ENCODE measurements at places on chromosomes 16 and 17.

GRCh38 chr17:33803199-33803685 is 451.8 kb upstream of the CCL2 start:
- no peak for DNase-seq

GRCh38 chr17:13000561-13000960 is 17.3 kb downstream of the ELAC2 start:
- no peak for DNase-seq

GRCh38 chr17:40319651-40320540 is 10.9 kb downstream of the RARA start:
- no peak for DNase-seq

GRCh38 chr17:18356624-18357023 is 6.7 kb downstream of the SHMT1 start:
- DNase-seq, result no peak

DNA sequence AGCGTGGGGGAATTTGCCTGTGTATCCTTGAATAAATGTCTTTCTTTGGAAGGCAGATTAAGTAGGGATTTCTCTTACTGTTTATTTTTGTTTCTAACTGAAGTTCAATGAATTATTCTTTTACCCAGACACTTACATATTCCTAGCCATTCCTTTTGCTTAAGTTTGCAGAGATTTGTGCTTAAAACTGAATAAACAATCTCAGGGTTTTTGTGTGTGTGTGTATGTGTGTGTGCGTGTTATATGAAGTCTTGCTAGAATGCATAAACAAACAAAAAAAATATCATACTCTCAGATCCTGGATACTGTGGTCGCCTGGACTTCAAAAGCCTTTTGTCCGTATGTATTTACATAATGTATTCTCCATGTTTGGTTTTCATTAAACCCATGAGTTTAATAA is 672.8 kb downstream of the MAF start:
- no peak for DNase-seq

DNA sequence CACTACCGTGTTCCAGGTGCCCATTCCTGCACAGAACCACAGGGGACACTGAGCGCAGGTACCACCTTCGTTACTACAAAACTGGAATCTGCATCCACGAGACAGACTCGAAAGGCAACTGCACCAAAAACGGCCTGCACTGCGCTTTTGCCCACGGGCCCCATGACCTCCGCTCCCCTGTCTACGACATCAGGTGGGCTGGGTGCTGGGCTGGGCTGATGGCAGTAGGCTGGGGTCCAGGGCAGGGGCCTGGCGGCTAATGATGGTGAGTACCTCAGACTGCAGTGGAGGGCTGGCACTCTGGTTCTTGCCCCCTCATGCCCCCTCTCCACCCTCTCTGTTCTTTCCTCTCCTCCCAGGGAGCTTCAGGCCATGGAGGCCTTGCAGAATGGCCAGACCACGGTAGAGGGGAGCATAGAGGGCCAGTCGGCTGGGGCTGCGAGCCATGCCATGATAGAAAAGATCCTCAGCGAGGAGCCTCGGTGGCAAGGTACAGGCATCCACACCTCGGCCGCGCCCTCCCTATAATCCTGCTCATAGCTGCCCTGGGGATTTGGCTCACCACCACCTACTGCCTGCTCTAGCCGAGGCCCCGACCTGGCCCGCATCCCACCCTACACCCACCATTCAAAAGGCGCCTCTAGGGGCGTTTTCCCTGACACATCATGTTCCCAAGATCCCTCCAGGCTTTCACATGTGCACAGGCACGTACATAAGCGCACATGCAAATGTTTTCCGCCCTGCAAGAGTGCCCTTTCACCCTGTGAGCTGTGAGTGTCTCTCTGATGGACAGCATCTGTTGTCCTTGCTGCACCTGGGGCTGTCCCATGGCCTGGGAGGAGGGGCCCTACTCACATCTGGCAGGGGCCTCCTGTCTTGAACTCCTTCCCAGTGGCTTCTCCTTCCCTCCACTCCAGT is 27.7 kb downstream of the UNK start:
- DNase-seq, result no peak

GRCh38 chr17:33207231-33207630 is 85.9 kb downstream of the ASIC2 start:
- no peak for DNase-seq

DNA sequence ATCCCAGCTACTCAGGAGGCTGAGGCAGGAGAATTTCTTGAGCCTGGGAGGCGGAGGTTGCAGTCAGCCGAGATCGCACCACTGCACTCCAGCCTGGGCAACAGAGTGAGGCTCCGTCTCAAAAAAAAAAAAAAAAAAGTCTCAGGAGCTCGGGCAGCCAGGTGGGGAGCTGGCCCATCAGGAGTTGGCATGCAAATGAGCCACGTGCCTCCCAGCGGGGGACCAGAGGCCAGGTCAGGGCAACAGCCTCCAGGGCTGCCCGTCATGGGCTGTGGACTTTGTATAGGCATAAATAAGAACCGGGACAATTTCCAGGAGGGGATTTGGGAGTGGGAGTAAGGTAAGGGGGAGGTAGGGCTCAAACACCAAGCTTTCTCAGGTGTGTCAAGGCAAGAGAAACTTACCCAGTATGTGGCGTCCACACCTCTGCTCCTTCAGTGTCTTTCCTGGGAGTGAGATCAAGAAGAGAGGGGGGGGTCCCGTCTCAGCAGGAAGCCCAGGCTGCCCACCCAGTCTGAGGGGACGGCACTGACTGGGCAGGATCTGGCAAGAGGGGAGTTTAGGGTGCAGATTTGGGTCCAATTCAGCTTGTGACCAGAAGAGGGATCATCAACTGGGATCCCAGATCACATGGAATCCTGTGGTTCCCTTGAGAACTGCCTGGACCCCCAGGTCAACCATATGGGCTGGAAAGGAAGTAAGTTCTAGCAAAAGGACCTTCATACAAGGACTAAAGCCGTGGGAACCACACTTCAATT is 22.3 kb upstream of the G6PC1 start:
- DNase-seq, result no peak

GRCh38 chr17:78707016-78707415 is 75.1 kb downstream of the CYTH1 start:
- DNase-seq, result peak; percentile 67

- DNase-seq, result peak; percentile 98
Observed at GRCh38 chr17:8173056-8173870, 2.9 kb downstream of the TMEM107 start.

GRCh38 chr17:39953471-39953888 is 9.3 kb upstream of the GSDMA start:
- DNase-seq, result no peak

- no peak for DNase-seq
Observed at GRCh38 chr16:12315330-12316136, 339.0 kb downstream of the SNX29 start.

- DNase-seq, result no peak
Observed at GRCh38 chr17:4716081-4716480, 5.6 kb downstream of the ARRB2 start.

GRCh38 chr16:56737539-56737938 is 7.6 kb downstream of the NUP93 start:
- no peak for DNase-seq

DNA sequence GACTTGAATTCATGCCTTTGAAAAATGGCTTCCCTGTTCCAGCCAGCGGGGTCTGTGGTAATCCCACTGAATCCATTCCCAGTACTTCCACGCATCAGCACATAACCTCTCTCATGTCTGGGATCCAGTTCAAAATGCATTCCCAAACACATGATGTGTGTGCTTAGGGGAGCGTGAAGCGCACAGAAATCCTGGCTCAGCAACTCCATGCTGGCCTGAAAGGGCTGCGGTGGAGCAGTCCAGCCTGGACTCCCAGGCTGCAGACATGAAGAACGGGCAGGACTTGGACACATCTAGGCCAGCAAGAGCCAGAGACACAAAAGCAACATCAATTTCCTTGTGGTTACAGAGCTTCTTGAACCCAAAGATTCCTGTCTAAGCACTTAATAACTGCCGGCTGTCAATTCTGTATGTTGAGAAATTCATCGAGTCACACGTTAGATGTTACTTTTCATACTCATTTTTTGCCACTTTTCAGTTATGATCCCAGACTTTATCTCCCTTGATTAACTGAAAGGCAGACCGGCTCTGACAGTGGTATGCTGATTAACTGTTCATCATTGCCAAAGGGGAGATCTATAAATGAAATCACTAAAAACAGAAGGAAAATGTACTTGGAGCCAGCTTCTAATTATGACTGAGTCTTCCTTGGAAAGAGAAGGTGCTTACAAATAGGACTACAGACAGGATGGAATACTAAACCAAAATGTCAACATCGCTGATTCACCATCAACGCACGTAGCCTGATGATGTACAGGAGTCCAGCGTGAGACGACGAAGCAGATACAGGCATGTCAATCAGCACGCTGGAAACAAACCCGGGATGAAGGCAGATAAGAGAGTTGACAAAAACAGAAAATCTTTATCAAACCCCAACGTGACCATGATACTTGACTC is 23.0 kb downstream of the NSMCE1 start:
- DNase-seq, result peak; percentile 96

DNA sequence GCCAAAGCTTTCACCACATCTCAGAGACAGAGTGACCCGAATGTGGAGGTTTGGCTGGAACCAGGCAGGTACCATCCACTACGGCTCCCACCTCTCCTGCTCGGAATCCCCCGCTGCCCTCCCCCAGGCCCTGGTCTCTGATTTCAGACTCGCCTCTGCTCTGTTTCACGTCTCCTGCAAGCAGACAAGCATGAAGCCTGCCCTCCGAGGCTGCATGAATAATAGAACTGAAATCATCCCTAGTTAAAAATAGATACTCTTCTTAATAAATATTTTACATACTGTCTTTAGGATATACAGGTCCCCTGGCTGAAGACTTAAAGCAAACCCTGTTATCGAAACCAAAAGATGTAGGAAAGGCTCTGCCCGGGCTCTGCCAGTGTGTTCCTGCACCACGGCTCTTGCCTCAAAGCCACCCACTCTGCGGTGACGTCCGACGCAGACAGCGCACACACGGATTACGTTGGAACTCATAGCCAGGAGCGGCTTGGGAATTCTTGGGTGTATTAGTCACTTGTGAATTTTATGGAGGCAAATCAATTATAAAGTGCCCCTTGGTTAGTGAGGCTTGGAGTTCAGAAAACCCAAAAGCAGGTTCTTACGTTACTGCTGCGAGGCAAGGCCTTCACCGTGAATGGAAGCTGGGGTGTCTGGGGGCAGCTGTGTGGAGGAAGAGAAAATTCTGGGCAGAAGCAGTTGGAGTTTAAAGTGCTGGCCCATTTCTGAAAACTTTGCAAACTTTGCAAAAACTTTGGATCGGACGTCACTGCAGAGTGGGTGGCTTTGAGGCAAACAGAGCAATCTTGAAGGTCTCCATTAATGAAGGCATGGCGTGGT is 25.6 kb upstream of the NPTX1 start:
- DNase-seq, result no peak

DNA sequence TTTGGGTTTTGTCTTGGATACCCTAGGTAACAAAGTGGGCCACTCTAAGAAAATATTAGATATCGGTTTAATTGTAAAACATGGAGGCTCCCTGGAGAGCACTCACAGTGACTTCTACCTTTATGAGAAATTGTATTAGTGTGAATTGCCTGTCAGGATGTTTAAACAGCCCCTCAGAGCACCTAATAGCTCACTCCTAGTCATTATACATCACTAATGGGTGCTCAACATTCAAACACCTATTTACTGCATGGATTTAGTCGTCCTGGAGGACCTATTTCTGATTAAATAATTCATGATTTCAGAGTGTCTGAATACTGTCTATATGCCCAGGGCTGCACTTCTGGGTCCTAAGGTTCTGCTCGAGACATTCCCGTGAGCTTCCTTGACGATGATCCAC is 430.2 kb upstream of the EEF2KMT start:
- DNase-seq, result no peak

GRCh38 chr16:25126820-25127232 is 15.3 kb downstream of the LCMT1 start:
- DNase-seq, result peak; percentile 94

DNA sequence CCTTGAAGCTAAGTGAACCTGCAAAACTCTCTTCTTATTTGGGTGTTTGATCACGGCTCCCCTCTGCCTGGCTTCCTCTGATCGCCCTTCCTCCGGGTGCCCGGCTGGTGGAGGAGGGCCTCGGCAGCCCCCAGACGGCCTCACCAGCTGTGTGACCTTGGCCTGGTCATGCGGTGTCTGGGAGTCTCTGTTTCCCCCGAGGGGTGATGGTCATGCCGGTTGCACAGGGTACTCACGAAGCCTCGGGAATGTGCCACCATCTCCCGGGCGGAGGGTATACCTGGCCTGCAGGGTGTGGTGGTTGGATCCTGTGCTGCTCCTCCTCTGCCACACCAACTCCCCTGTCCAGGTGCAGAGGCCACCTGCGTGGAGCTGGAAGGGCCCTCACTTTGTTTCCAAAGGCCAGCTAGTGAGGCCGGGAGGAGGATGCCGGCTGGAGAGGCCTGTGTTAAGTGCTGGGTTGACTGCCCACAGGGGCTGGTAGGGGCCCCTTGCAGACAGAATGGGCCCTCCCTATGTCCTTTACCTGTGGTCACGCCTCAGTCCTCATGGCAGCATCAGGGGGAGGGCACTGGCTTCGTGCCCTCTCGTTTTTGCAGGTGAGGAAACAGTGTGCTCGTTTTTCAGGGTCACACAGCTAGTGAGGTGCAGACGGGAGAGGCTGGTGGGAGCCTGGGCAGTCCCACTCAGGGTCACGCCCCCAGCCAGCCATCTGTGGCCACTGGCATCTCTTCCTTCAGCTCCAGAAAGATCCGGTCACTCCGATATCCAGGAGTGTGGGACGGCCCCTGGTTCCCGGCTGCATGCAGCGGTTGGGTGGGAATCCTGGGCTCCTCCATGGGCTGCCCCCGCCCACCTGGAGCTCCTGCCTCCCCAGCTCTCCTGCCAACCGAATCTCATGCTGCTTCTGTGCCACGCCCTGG is 148.5 kb upstream of the GSE1 start:
- DNase-seq, result no peak

- DNase-seq, result no peak
Observed at GRCh38 chr17:238071-238963, 56.9 kb upstream of the DOC2B start.

GRCh38 chr16:7185689-7186088 is 147.0 kb upstream of the RBFOX1 start:
- peak; percentile 47 for DNase-seq

- DNase-seq, result peak; percentile 28
Observed at GRCh38 chr17:71460943-71461342, 659.9 kb upstream of the SOX9 start.

DNA sequence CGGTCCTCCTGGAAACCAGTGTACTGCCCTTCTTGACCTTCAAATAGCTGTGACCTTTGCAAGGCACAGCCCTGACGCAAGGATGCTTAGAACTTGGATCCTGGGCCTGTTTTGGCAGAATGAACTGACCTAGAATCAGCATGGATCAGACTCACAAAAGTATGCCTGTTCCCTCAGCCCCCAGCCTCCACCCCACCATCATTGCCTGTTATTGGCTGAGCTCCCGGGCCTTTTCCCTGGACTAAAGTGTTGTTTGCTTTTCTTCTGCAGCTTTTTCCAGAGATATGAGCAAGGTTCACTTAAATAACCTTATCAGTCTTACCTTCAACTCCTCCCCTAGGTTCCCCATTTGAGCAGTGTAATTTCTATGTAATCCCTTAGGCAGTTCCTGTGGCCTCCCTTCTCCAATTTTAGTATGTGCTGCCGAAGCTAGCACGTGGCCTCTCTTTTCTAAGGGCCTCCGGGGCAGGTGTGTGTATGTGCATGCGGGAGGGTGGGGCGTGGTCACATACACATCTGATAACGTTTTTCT is 347.4 kb downstream of the MAF start:
- no peak for DNase-seq
